Activated CD4-positive, CD25-positive, alpha-beta regulatory T cell treated with anti-CD3 and anti-CD28 coated beads, Interleukin-2, amount 50 U/mL, for 16 hours (primary cell): ENCODE measurements at places on chromosomes 6 and 20.

DNA sequence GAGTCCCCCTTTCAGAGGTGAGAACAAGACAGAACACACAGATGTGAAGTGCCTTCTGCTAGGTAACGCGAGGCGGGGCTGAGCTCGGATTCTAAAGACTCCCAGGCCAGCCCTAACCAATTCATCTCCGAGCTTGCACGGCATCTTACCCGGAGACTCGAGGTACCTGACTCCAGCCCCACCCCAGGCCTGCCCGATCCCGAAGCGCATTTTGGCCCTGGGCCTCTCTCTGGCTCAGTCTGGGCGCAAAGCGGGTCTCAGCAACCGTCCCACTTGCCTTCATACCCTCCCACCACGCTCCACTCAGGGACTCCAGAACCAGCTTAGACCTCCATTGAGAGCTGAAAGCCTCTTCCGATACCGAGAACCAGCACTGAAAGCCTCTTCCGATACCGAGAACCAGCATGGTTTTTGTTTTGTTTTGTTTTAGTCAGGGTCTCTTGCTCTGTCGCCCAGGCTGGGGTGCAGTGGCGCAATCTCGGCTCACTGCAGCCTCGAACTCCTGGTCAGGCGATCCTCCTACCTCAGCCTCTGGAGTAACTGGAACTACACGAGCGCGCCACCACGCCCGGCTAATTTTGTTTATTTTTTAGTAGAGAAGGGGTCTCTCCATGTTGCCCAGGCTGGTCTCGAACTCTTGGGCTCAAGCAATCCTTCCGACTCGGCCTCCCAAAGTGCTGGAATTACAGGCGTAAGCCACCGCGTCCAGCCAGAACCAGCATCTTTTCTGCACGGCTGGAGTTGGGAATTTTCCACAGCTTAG lies 557 bp upstream of the DYNLRB1 start:
- peak; percentile 59 for DNase-seq

DNA sequence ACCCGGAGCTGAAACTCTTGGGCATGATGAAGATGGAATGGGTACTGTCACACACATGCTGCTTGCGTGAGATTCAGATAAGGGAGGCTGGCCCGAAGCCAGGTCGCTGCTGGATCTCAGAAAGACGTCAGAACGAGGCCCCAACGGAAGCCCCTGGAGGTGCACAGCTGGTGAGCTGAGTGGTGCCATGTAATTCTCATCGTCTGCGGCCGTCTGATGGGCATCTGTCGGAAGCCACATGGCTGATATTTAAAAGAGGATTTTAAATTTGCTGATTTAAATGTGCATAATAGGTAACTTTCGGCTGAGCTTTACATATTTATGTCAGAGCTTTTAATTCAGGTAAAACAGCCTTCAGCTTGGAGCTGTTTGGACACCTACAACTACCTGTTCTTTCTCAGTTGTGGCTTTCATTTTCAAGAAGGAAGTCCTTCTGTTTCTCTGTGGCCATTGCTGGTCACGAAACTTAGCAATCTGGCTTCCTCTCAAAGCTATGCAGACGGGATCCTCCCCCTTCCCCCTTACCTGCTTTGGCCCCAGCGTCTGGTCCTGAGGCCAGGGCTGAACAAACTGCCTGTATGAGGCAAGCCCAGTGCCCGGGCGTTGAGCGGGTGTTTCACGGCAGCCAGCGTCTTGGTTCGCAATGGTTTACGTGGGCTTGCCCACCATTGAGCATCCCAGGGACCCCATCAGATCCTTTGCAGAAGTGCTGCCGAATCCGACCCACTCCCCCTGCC lies 9.2 kb downstream of the SLCO4A1 start:
- DNase-seq: peak; percentile 60

GRCh38 chr20:56454754-56455153 lies 13.7 kb upstream of the RTF2 start:
- DNase-seq: no peak

DNA sequence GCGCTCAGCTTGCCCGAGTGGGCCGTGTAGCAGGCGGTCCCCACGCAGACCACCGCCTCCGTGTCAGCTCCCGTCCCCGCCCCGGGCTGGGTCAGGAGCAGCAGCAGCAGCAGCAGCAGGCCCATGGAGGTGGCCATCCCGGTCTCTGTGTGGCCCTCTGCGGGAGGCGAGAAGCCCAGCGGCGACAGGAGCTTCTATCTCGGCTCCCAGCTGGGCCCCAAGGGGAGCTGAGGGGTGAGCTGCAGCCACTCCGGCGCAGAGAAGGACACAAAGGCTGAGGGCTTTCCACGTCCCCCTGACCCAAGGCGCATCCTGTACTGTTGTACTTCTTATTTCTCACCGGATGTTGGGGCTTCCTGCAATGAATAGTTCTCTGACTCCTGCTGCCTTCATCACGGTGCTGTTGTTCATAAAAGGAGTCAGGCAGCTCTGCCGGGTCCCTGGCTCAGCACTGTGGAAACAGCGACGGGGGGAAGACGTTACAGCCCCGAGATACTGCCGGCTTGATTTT lies at the start of gene CD93:
TSS of gene CD93 (minus strand) at position 269 of the 511 bp plus-strand sequence. CDS start at position 137, 132 bp downstream.
- DNase-seq: no peak

DNA sequence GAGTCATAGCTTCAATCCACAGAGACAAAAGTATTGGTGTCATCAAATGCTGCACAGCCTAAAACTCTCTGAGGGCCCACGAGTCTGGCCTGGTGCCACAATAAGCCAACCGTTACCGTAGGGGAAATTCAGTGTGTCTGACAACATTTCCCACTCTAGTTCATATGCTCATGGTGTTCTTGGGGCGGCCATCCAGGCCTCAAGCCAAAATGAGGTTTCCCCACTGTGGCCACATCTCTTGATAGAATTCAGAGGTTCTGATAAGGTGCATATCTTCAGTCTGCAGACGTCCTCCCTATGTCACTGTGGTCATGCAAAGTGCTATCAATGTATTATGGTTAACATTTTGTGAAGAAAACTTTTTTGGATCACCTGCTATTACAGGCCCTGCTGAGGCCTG lies 627.7 kb downstream of the QKI start:
- no peak for DNase-seq

DNA sequence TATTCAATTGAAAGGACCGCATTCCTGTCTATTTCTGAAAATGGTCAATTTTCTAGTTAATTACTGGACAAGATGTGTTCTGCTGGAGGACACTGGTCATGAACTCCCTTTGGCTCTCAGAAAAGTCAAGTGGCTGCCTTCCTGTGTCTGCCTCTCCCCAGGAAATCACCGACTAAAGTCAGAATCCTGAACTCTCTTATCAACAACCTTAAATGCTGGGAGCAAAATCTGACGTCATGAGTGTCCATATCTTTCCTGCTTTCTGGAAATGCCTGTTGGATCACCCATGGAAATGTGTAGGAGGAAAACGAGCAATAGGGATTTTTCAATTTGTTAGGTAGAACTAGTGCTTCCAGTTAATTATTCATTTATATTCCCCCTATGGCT lies 53.5 kb upstream of the PLCB1 start:
- no peak for DNase-seq

- no peak for DNase-seq
Measured at GRCh38 chr6:33923857-33924514, 120.2 kb upstream of the MLN start.

- no peak for DNase-seq
Measured at GRCh38 chr20:3223651-3223993, 14.3 kb downstream of the ITPA start.

- no peak for DNase-seq
Measured at GRCh38 chr6:90127595-90127994, 169.0 kb downstream of the BACH2 start.

GRCh38 chr20:39829661-39830060 lies 859.4 kb downstream of the MAFB start:
- DNase-seq: no peak

DNA sequence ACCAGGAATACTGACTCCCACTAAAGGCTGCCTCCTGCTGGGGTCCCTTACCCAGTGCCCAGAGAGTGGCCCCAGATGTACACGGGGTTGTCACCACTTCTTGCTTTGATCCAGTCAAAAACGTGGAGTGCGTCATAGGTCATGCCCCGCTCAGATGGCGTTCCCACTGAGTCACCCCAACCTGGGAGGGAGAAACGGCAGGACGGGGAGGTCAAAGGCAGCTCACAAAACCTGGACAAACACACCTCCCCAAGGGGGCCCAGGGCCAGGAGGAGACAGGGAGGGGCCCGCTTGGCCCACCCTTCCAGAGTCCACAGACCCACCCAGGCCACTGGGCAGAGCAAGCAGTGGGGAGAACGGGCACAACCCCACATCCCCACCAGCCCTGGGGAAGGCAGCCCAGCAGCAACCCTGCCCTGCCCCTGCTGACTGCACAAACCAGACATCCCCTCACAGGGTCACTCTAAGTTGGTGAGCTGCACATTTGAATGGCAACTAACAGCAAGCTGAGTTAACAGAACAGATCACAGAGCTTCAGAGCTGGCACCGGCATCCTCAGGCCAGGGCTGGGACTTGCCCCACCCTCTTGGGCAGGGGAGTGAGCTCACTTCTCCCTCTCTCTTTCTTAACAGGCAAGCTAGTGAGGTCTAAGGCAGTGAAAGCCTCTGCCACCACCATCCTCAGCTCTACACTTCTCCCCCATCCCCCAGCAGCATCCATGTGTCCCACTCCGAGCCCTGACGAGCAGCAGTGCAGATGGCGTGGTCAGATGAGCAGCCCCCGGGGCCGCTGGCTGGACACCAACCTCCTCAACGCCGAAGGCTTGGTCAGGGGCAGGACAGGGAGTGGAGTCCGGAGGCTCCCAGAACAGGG lies 61.7 kb downstream of the PYGB start:
- DNase-seq: no peak

GRCh38 chr6:113287396-113287795 lies 569.7 kb upstream of the MARCKS start:
- DNase-seq: no peak

GRCh38 chr6:63573899-63574553 lies 1.7 kb downstream of the LOC128125822 start:
- peak; percentile 15 for DNase-seq

DNA sequence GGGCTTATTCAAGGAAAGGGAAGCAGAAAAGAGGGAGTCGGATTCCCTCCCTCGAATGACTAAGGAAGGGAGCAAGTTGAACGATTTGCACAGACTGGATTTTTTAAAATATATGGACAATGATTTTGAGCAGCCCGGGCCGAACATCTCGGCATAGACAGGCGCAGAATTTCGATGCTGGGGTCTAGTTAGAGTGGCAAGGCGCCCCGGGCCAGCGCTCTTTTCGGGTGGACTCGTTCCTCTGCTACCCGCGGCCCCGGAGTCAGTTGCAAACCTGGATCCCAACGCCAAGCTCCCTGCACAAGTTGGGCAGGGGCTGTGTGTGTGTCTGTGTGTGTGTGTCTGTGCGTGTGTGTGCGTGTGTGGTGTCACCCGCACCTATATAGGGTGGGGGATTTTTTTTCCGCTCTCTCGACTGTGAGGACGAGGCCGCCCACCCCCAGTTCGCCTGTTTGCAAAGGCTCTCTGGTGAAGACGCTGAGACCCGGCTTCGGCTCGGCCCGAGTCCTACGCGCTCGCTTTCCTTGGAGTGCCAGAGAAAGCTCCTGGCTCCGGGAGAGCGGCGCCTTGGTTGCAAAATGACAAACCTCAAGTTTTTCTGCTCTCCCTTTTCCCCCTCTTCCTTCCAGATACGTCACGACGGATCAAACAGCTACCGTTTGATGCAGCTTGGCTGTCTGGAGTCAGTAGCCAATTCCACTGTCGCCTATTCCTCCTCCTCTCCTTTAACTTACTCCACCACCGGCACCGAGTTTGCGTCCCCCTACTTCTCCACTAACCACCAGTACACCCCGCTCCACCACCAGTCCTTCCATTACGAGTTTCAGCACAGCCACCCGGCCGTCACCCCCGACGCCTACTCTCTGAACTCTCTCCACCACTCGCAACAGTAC lies 1.4 kb downstream of the TFAP2D start:
- DNase-seq: no peak

GRCh38 chr20:34953960-34954359 lies 1.6 kb downstream of the GSS start:
- DNase-seq: no peak

GRCh38 chr6:5667737-5668136 lies 339.0 kb downstream of the NRN1 start:
- no peak for DNase-seq

DNA sequence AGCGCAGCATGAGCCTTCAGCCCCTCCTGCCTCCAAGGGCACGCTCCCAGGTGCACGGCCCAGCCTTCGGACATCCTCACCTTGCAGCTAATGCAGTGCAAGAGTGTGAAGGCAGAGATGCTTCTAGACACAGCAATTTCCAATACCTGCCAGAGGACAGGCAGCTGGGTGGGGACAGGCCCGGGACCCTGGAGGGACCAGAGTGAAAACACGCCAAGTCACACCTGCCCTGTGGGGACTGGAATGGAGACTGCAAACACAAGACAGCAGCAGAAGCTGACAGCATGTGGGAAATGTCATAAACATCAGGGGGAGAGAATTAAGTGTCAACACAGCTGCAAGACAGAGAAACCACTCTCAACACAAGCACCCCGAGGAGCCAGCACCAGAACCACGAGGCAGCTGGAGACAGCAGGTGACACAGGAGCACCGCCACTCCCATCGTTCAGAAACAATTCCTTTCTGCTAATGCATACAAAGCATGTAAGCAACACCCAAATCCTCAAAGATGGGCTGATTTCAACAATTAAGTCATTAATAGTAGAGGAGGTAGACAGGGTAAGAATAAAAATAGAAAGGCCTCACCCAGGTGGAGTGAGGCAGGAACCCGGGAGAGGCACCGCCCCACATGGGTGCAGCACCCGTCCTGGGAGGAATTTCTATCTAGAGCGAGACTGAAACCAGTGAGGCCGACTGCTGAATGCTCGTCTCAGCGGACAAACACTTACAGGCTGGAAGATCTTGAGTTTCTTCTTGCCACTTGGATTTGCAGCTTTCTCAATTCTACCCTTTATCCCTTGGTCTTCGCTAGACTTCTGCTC lies 17.1 kb downstream of the DIDO1 start:
- no peak for DNase-seq

GRCh38 chr6:145551164-145551563 lies 184.2 kb downstream of the EPM2A start:
- no peak for DNase-seq

DNA sequence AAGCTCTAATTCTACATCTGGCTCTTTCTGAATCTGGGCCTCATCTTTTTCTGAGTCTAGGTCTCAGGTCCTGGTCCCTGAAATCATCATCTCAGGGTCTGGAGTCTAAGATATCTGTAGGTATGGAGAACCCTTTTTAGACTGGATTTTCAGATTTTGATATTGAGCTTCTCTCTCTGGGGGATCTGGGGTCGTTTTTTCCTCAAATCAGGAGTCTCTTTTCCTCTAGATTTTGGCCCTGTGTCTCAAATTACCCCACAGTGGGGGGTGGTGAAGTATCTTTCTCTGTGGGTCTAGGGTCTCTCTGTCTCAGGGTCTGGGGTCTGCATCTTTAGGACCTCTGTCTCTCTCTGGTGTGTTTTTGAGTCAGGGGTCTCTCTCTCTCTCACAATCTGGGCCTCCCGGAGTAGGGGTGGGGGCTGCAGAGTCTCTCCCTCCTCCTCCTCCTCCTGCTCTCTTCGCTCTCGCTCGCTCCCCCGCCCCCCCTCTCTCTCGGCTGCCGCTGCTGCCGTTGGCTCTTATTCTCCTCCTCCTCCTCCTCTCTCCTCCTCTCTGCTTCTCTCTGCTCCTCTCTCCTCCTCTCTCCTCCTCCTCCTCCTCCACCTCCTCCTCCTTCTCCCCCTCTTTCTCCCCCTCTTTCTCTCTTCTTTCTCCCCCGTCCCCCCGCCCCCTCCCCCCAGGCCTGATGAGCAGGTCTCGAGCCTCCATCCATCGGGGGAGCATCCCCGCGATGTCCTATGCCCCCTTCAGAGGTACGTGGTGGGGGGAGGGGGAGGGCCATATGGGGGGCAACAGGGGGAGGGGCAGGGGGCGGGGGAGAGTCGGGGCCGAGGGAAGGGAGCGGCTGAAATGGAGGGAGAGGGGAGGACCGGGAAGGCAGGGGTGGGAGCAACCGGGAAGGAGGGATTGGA lies at the start of gene SYNGAP1:
TSS of gene SYNGAP1 (plus strand) at position 486 of the 911 bp plus-strand sequence. CDS start at position 686, 200 bp downstream.
- DNase-seq: no peak

- DNase-seq: no peak
Measured at GRCh38 chr6:106247293-106247692, 78.3 kb downstream of the ATG5 start.
